ENCODE measurements at places on chromosomes 13 and 19. TPM values are rescaled to one million over a fixed set of nuclear protein-coding genes. Genes with fewer than 3 reads are reported as not detected.

Gene PLPPR3
- not detected for polyA plus RNA-seq

Gene ZNF773
- polyA plus RNA-seq: 5.7 TPM

Gene C5AR1
- 9.4 TPM for polyA plus RNA-seq

Gene PRR20E
- polyA plus RNA-seq: not detected

Gene IL4I1
- polyA plus RNA-seq: 3.9 TPM

Gene PLIN5
- 2.1 TPM for polyA plus RNA-seq

All from spleen (tissue), 13 donors.